ENCODE measurements at places on chromosomes 2 and 18.

DNA sequence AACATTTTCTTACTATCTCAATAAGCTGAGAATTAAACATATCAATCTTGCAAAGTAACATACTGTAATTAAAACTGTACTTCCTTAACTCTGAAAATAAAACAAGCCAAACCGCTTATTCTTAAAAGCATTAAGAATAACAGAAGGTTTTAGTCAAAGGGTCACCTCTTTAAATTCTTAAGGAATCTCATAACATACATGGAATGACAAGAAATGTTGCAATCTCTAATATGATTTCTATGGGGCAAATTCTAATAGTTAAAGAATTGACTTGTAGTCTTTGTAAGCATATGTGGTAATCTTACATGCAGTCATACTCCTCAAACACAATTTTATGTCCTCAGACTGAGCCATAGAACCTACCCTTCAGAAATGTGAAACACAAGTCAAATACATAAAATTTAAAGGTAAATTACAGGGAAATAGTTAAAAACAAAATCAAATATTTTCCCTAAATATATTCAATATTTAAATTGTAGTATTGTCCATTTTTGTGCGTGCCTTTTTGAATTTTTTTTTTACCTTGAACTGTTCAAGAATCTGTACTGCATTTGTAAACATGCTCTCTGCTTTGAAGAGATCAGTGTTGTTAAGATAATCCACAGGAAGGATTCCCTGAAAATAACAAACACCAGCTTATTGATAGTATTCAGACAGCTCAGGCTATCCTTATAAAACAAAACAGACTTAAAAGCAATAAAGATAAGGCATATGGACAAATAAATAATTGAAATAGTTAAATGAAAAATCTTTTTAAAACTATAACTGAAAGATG, 48.2 kb downstream of the PIGN start:
- DNase-seq, result no peak

DNA sequence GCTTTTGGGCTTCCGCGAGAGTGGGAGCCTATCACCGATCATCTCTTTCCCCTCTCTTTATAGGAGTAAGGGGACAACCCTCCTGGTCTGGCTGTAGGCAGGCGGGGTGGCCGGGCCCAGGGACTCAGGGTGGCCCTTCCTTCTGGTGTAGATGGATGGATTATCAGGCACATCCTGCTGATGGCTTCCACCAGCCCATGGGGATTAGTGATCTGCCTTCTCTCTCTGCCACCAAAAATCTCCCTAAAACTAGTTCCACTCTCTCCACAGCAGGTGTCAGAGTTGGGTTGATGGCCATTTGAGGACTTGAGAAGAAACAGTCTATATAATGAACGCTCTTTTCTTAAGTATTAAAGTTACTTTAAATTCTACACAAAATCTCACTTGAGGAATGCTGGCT, 37.4 kb downstream of the NCK2 start:
- no peak for DNase-seq

DNA sequence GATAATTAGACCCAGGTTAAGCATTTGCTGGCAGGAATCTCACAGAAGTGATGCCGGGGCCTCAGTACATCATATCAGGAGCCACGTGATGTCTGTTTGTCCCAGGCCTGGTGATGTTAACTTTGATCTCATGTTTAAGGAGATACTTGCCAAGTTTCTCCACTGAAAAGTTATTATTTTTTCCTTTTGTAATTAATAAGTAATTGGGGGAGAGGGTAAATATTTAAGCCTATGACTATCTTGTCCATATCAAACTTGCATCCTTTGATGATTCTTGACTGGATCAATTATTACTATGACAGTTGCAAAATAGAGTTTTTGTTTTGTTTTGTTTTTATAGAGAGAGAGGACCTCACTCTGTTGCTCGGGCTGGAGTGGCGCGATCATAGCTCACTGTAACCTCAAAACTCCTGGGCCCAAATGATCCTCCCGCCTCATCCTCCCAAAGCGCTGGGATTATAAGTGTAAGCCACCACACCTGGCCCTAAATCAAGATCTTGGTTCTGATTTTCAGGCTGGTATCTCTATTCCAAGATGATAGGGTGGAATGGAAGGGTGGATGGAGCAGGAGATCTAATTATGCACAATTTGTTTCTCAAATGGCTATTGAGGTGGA, 46.4 kb downstream of the SLC4A1AP start:
- no peak for DNase-seq

DNA sequence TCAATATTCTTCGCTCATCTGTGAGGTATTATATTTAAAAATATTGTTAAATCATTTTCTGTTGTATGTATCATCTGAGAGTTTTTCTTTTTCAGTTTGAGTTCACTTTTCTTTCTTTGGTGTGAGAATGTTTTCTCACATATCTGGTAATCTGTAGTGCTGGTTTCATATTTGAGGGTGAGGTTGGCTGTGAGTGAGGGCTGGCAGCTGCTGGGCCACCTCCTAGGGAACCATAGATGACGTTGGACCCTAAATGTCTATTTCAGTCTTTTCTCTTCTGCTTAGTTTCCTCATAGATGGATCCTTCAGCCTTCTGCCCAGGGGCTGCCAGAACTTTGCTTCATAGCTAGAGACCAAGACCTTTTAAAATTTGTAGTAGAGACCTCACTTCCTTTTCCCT, 33.5 kb downstream of the MGAT5 start:
- DNase-seq, result no peak

GRCh38 chr2:53826030-53826410, 33.7 kb downstream of the GPR75 start:
- no peak for DNase-seq

DNA sequence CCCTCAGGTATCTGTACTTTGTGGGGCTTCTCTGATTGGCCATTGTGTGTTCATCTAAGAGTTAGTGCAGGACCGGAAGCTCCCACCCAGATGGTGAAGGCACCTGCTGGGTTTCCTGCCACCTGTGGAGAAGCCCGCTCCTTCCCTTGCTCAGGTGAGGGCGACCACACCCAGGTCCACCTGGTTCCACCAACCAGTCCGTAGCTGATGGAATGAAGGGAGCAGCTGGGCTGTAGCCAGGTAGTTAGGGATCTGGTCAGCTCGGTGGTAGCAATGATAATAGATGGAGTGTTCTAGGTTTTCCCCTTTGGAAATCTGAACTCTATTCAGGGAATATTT, 16.0 kb downstream of the SH3BP4 start:
- DNase-seq, result no peak
